Smooth muscle cell of trachea (primary cell): ENCODE measurements at places on chromosomes 4 and X. TPM values are rescaled to one million over a fixed set of nuclear protein-coding genes. Genes with fewer than 3 reads are reported as not detected.

The CENPVL1 gene
- total RNA-seq, result not detected in 2 replicates

The RHOXF2B gene
- total RNA-seq, result not detected in 2 replicates

The SNCA gene
- 1.0 and 2.0 TPM in 2 replicates for total RNA-seq

The NDP gene
- 0.17 and 0.44 TPM in 2 replicates for total RNA-seq

The DGKK gene
- not detected in 2 replicates for total RNA-seq
